ENCODE measurements at places on chromosomes 7 and 10. TPM values are rescaled to one million over a fixed set of nuclear protein-coding genes. Genes with fewer than 3 reads are reported as not detected.
A peak's percentile ranks its signal among the peaks of the same experiment; 100 is the strongest.

GRCh38 chr7:68678196-68678595, 920.1 kb upstream of the AUTS2 start:
- DNase-seq, result no peak

- DNase-seq, result no peak
These were observed 47.6 kb upstream of the NKX6-2 start for GRCh38 chr10:132833421-132834111.

GRCh38 chr7:96778263-96778662, 68.6 kb upstream of the SEM1 start:
- no peak for DNase-seq

GRCh38 chr10:103543617-103544525, 50.4 kb downstream of the NEURL1 start:
- DNase-seq, result no peak

GRCh38 chr7:134941185-134941900, 45.0 kb upstream of the AGBL3 start:
- peak; percentile 51 for DNase-seq

DNA sequence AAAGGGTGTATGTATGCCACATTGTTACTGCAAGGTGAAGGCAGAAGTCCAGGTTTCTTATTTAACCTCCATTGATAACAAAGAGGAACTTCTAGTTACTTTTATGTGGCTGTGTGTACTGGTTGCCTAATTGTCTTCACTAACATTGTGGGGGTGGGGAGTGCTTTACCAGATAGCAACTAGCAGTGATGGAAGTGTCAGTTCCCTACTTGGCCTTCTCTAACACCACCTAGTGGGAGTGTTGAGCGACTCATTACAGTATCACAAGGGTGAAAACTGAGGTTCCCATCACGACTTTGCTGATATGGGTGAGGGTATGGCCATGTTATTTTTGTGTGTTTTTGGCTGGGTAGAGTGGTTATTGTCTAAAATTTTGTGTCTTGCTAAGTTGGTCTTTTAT, 274.4 kb downstream of the THSD7A start:
- DNase-seq, result peak; percentile 36

GRCh38 chr7:73615886-73616285, 8.4 kb downstream of the MLXIPL start:
- DNase-seq, result no peak

DNA sequence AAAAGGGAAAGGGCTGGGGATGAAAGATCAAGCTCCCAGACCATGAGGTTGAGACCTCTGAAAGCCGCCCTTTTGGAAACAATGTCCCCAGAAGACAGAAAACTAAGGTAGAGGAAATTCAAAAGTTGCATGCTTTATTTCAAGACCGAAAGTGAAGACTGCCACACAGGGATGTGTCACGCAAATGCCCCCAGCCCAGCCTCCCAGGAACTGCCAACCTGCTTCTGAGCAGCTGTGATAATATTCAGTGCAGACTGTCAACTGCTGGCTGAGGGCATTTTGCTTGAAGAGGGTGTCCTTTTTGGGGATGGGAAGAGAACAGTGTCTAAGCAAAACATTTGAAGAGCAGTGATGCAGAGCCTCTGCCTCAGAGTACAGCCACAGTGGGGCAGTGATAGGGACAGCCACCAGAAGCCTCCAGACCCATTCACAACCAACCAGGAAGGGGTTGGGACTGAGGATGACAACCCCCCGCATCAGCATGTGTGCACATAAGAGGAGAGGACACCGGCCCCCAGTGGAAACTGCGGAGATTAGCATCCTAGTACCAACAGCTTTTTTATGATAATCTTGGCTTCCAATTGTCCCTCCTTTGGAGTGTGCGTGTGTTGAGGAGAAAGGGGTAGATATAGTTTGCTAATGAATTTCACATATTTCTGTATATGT, 34.7 kb upstream of the NFE2L3 start:
- DNase-seq, result no peak

DNA sequence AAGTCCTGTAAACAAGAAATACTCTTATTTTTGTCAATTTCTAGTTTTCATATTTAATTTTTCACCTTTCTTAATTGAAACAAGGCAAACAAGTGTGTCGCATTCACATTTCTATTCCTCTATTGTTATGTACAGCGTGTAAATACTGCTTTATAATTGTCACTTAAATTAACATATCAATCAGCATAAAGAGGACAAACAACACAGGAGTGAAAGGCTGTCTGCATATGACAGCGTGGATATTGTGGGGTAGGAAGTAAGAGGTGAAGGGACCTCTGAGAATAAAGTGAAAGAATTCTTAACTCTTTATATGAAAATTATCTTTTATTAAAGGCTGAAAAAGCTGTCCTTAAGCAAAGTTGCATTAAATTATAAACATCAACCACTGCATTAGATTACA, 797.9 kb upstream of the COBL start:
- no peak for DNase-seq

DNA sequence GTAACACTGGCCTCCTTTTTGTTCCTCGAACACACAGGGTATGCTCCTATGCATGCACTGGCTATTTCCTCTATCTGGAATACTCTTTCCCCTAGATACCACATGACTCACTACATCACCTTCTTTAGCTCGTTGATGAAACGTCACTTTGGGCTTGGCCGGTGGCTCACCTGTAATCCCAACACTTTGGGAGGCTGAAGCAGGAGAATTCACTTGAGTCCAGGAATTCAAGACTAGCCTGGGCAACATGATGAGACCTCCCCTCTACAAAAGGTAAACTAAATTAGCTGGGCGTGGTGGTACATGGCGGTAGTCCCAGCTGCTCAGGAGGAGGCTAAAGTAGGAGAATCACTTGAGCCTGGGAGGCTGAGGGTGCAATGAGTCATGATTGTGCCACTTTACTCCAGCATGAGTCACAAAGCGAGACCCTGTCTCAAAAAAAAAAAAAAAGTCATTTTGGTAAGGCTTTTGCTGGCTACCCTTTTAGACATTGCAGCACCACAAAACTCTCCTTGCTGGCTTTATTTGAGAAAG, 14.5 kb downstream of the ANKIB1 start:
- DNase-seq, result no peak

DNA sequence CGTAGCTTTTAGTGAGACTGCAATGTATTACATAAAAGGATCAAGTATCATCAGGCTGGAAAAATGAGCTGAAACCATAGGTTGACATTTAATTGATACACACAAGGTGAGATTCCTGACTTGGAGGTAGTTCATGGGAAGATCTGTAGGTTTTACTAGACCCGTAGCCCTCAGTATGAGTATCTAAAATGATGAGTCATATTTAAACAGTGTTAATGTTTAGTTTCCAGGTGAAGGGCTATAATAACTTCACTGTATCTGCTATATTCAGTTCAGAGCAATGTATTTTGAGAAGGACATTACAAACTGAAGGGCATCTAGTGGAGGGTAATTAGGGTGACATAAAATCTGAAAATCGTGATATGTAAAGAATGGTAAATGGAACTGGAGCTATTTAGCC, 35.0 kb downstream of the ENTPD1 start:
- no peak for DNase-seq

DNA sequence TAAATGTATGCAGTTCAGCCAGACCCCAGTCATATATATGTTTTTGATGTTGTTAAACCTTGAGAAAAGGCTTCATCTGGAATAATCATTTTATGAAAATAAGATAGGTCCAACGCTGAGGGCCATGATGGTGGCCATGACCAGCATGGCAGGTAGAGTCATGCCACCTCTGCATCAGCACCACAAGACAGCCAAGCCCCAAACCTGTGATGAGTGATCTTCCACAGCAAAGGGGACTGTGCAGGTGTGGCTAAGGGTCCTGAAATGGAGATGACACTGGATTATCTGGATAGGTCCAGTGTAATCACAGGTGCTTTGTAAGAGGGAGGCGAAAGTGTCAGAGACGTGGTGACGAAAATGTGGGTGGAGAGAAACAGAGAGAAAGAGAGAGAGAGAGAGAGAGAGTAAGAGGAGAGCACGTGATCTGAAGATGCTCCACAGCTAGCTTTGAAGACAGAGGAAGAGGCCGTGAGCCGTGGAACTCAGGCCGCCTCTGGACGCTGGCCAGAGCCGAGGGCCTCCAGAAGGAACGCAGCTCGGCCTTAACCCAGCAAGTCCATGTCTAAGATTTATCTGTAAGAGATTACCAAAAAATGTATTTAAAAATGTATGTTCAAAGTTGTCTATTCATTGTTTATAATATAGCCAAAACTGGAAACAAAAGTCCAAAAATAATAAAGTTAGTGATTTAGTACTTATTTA, 304.4 kb upstream of the SHH start:
- no peak for DNase-seq

- no peak for DNase-seq
These were observed 57.8 kb downstream of the SLC25A40 start for GRCh38 chr7:87818336-87818735.

DNA sequence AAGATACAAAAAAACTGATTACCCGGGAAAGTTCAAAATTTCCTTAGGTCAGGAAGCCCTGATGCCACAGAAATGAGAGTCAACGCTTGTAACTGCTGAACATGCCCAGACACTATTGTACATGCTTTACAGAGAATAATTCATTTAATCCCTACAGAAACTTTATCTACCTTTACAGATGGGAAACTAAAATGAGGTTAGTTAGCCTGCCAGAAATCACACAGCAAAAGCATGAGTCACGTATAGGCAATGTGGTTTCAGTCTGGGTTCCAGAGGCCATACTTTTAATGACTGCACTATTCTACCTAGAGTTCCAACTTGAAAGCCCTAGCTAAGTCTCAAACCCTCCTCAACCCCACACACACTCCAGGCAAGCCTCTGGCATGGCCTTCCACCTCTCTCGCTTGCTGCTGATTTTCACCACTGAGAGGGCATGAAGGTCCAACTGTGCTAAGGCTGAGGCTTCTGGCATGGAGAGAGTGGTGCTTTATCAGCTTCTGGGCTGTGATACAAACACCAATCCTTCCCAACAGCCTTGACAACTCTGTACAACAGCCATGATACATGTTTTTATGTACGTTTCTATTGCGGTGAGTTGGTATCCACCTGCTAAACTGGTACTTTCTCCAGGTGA, 1011.2 kb upstream of the GHITM start:
- no peak for DNase-seq

GRCh38 chr10:93813507-93814465, 56.0 kb downstream of the LGI1 start:
- no peak for DNase-seq

- no peak for DNase-seq
These were observed 1.4 kb downstream of the PTPRE start for GRCh38 chr10:127908106-127908958.

CYP26C1 gene
- total RNA-seq, result 1.1 TPM

CYP3A7 gene
- not detected for total RNA-seq

PON3 gene
- total RNA-seq, result not detected

UCN3 gene
- not detected for total RNA-seq

SUGCT gene
- 4.3 TPM for total RNA-seq

PAPSS2 gene
- 63.9 TPM for total RNA-seq
